Transverse colon (tissue), 4 donors: ENCODE measurements at places on chromosomes 7 and 10. TPM values are rescaled to one million over a fixed set of nuclear protein-coding genes. Genes with fewer than 3 reads are reported as not detected.

SLC26A5 gene
- 0.27 TPM for total RNA-seq

ADAM12 gene
- not detected for total RNA-seq

SNX8 gene
- total RNA-seq = 3.8 TPM

VENTX gene
- 0.27 TPM for total RNA-seq
